Activated CD8-positive, alpha-beta memory T cell treated with anti-CD3 and anti-CD28 coated beads for 1 hour (primary cell): ENCODE measurements at places on chromosomes 7 and 10.

- DNase-seq, result no peak
Measured at GRCh38 chr7:29035044-29035740, 77.1 kb upstream of the TRIL start.

- no peak for DNase-seq
Measured at GRCh38 chr7:48173756-48174382, 2.6 kb downstream of the ABCA13 start.

DNA sequence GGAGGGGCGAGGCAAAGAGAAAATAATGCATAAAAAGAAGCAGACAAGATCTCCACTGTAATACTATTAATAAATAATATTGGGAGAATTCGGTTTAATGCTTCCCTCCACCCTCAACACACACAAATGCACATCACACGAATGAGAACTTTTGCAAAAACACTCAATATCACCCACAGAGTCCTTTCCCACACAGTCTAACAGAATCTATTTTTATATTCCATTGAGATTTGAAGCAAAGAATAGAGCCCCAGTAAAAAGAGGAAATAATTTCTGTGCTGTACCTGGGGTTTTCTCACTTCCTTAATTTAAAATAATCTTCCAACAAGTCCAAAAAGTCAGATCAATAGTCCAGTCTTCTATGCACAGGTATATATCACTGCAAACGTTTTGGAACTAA, 17.0 kb downstream of the PIK3AP1 start:
- no peak for DNase-seq

GRCh38 chr10:95841661-95842498, 65.9 kb upstream of the CC2D2B start:
- no peak for DNase-seq

- no peak for DNase-seq
Measured at GRCh38 chr10:105112862-105113261, 471.8 kb downstream of the SORCS3 start.

DNA sequence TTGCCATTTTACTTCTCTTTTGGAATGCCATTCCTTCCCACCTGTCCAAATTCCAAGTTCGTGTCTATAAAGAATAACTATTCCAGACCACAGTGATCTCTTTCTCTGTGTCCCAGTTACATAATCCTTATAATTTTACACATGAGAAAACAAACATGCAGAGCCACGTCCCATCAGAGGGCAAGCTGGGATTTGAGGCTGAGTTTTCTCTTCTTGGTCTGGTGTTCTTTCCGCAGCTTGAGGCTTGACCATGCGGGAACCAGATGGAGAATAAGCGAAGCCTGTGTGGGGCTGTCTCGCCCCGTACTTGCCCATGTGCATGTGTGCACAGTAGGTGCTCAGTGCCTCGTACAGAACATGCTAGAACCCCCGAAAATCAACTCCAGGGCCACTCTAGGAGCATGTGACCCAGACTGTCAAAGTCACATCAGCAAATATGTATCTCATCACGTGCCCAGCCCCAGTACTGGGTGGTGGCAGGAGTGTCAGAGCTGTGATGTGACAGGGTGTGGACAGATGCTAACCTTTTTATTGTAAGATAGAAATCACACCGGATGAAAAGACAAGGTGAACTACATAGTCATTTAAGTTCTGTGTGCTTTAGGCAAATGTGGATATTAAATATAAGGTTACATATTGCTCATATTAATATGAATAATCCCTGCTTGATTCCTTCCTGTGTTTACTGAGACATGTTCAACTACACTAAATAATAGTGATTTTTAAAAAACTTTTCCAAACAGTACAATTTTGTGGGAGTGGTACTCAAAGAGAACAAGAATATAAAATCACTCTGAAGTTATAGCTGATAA, 3.2 kb downstream of the INSIG1 start:
- DNase-seq, result no peak
